ENCODE measurements at places on chromosomes 12 and 14.
A peak's percentile ranks its signal among the peaks of the same experiment; 100 is the strongest.

GRCh38 chr12:70982286-70982685 lies 61.7 kb upstream of the PTPRR start:
- no peak for DNase-seq

DNA sequence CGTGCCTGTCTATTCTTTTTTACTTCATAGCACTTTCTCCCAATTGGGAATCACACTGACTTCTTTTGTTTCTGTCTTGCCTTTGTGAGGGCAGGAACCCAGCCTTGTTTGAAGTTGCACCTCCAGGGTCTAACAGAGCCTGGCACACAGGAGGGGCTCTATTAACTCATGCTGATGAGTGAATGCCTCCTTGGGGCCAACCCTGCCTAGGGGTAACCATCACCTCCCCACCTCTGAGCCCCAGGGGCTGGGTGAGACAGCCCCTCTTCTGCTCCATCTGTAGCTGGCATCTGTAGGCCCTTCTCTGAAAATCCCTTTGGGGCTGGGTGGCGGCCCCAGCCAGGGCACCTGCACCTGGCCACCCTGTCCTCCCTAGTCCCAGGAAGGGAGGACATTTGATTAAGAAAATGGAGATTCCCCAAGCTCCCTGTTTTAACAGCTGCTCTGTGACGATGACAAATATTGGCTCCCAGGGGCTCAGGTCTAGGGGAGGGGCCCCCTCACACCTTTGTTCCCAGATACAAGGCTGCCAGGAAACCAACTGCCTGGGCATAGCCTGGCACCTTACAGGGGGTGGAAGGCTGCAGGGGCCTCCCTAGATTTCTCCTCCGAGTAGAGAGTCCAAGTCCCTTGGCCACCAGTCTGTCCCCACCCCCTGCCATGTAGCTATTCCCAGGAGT lies 11.8 kb downstream of the TAMALIN start:
- DNase-seq = no peak

DNA sequence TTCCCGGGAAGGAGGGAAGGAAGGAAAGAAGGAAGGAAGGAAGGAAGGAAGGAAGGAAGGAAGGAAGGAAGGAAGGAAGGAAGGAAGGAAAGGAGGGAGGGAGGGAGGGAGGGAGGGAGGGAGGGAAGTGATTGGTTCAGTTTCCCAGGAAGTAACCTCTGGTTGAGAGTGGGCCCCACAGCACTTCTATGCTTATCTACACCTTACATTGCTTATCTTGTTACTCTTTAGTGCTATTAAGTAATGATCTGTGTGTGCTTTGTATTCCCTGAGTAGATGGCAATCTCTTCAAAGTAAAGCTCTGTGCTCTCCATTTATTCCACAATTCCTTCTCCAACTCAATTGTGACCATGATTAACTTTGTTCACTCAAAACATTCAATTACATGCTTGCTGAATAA lies 74.6 kb downstream of the SLC38A4 start:
- no peak for DNase-seq

DNA sequence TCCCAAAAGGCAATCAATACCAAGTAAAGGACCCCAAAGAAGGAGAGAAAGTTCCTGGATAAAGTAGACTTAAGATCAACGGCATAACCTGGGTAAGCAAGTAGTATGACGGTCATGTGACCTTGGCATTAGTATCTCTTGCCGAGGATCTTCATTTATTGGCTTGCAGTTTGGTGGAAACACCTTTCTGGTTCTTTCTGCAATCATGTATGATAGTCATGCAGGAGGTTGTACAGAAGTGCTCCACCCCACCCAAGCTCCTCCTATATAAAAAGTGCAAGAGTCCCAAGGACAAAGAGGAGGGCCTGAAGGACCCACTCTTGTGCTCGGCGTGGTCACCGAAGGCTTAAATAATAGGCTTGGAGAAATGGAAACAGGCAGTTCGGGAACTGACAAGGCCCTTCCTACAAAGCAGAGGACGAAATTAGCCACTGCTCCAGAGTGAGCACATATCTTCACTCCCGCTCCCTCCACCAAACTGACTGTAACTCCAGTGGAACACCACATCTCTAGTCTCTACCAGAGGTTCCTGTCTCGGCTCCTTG lies 750 bp downstream of the CS start:
- DNase-seq = peak; percentile 81

- no peak for DNase-seq
Measured at GRCh38 chr12:88472248-88472647, 108.0 kb downstream of the KITLG start.

DNA sequence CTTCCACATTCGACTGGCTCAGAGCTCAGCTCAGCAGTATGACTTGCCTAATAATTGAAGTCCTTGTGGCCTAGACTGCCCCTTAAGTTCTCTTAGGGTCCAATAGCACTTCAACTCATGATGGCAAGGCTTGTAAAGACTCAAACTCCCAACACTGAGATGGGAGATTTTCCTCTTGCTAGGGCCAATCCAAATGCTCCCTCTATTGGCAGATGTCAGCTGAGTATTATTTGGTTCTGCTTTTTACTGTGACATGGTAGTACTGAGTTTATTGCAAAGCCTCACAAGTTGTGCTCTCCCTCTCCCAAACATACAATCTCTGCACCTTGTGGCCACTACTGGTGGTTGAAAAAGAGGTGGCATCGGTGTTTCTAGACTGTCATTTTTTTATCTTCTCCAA lies 164.2 kb downstream of the ALG10 start:
- peak; percentile 28 for DNase-seq

DNA sequence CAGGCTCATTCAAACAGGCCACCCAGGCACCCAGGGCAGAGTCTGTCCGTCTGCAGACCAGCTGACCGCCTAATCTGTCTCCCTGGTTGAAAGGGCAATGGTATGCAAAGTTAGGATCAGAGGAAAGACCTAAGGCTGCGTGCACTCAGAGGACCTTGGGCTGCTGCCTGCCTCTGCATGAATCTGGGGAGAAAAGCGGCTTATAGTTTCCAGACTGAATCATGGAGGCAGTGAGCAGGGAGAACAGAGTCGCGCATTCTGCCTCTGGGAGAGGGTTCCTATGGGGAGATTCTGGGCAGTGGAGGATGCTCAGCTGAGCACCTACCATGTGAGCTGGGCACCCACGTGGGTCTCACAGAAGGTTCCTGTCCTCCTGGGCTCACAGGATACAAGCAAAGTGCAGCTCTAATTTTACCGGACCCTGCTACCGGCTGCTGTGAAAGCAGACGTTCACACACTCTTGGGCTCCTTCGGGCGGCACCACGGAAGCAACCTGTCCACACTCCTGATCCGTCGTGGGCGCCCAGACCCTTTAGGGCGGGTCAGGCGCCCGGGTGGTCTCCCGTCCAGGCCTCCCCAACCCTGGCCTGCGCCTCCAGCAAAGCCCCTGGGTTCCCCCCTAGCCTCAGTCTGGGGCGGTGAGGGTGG lies 772 bp downstream of the SCARB1 start:
- peak; percentile 60 for DNase-seq

GRCh38 chr12:2800046-2800570 lies 5.3 kb downstream of the FKBP4 start:
- no peak for DNase-seq

- peak; percentile 61 for DNase-seq
Measured at GRCh38 chr14:99447739-99448138, 32.9 kb downstream of the SETD3 start.

DNA sequence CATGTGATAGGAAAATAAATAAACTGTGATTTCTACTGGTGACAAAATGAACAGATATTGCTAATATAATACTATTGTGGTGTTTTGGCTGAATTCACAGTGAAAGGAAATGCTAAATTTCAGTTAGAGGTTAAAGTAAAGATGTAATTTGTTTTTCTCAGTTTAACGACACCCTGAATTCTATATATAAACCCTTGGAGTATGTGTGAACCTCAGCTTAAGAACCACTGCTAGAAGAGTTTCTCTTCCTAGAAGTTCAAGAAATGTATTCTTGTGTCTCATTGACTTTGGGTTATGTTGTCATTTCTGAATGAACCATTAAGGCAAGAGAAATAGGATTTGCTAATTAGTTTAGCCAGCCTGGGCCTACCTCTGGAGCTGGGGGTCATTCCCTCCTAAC lies 8.2 kb downstream of the FBXO34 start:
- no peak for DNase-seq

DNA sequence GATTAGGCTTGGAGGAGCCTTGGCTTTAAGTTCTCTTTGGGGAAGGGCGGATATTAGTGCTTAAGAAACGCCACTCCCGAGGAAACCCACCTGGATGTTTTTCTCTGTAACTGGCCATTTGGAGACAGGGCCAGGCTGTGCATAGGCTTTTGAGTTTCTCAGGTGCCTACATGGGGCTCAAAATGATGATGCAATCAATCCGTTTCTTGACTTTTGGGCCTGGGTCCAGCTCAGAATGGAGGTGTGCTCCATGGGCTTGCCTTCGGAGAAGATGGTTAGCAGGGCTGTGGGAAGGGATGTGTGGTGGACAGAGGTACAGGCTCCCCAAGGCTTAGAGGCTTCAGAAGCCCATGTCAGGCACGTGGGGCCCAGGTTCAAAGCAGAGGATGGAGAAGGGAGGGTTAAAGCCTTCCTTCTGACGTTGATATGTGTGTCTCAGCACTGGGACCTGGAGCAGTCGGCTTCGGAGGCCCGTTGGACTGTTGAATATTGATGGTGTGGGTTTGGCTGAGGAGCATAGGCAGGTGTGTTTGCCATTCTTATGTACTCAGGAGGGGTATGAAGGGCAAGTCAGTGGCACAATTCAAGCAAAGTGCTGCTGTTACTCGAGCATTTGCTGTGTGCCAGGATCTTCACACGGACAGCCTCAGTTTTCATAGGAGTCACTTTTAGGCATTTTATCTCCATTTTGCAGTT lies 82.8 kb downstream of the SLC25A47 start:
- DNase-seq = no peak

- no peak for DNase-seq
Measured at GRCh38 chr12:89386138-89386537, 33.8 kb upstream of the DUSP6 start.

DNA sequence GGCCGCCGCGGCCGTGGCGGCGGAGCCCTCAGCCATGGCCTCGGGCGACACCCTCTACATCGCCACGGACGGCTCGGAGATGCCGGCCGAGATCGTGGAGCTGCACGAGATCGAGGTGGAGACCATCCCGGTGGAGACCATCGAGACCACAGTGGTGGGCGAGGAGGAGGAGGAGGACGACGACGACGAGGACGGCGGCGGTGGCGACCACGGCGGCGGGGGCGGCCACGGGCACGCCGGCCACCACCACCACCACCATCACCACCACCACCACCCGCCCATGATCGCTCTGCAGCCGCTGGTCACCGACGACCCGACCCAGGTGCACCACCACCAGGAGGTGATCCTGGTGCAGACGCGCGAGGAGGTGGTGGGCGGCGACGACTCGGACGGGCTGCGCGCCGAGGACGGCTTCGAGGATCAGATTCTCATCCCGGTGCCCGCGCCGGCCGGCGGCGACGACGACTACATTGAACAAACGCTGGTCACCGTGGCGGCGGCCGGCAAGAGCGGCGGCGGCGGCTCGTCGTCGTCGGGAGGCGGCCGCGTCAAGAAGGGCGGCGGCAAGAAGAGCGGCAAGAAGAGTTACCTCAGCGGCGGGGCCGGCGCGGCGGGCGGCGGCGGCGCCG lies 381 bp downstream of the YY1 start:
- no peak for DNase-seq

GRCh38 chr12:1576410-1577241 lies 17.8 kb downstream of the FBXL14 start:
- DNase-seq = peak; percentile 60

DNA sequence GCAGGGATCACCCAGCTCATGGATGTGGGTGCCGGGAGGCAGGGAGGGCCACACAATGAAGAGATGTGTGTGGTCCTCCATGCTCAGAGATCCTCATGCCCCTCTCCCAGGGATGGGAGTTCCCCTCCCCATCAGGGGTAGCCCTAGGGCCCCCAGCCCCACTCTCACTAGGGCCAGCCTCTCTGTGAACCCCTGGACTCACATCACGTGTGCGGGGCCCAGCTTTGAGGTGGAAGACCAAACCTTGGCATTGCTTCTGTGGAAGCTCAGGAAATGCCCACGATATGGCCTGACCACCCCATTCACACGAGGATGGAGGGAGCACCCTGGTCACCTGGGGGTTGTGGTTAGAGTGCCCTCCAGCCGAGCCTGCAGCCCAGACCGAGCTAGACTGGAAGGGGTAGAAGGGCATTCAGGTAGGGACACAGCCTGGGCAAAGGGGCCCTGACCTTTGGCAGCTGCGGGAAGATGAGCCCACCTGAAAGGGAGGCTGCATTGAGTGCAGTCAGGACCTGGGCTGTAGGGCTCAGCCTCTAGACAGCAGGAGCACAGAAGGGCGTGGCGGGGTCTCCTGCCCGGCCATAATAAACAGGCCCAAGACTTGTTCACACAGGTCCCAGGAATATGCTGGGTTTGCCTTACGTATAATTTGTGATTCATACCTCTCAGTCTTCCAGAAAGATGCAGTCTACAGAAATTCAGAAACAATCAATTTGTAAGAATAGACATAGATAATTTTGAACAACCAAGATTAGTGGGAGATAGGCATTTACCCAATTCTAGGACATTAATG lies 34.8 kb upstream of the RCOR1 start:
- DNase-seq = no peak

GRCh38 chr14:99460793-99461192 lies 19.9 kb downstream of the SETD3 start:
- DNase-seq = peak; percentile 73

- DNase-seq = no peak
Measured at GRCh38 chr14:77406086-77406485, 17.2 kb downstream of the NOXRED1 start.

GRCh38 chr14:74829251-74829650 lies 46.7 kb downstream of the PROX2 start:
- DNase-seq = no peak

- DNase-seq = peak; percentile 58
Measured at GRCh38 chr12:5083955-5084849, 40.5 kb downstream of the KCNA5 start.

DNA sequence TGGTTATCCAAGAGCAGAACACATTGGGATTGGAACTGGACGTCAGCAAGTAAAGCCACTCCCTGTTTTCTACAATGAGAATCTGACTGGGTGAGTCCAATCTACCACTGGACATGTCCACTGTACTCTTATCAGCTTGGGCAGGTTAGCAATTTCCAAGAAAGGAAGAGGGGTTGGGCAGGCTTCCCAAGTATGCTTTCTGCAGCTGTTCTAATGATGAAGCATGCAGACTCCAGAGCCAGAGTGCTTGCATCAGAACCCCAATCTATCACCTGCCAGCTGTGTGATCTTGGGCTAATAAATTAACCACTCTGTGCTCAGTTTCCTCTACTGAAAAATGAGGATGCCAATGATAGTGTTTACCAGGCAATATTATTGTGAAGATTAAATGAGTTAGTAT lies 92.0 kb downstream of the EMP1 start:
- DNase-seq = peak; percentile 28

DNA sequence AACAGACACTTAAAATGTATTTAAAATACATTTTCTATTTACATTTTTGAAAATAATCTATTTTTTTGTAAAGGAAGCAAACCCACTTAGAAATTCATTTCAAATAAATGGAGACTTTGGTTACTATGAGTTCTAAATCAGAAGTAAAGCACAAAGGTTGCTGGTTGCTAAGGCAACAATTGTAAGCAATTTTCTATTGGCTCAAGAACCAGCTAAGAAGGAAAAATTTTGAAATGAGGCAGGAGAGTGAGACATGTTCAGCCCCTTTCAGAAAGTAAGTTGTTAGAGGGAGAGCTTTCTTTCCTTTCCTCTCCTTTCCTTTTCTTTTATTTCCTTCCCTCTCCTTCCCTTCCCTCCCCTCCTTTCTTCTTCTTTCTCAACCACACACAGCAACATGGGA lies 80.7 kb downstream of the PRMT8 start:
- no peak for DNase-seq

- DNase-seq = peak; percentile 54
Measured at GRCh38 chr14:63542231-63542999, 762 bp downstream of the PPP2R5E start.
